ENCODE measurements at places on chromosomes 2 and 18. TPM values are rescaled to one million over a fixed set of nuclear protein-coding genes. Genes with fewer than 3 reads are reported as not detected.

Gene FBLN7
- 0.44 TPM for total RNA-seq

DNA sequence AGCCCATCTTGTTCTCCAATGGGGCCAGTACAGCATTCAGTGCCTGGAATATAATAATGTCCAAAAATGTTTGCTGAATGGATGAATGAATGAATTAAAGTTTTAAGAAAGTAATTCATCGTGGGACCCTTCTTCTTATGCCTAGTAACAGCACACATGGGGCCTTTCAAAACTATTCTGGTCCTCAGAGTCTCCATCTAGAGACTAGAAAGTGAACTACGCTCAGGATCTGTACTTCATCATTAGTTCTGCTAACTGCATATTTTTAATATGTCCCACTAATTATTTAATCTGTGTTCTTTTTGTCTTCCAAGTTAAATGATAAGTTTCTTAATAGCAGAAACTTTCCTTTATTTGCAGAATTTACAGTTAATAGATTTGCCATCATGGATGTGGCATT lies 172.5 kb downstream of the SMAD2 start:
- DNase-seq: no peak

DNA sequence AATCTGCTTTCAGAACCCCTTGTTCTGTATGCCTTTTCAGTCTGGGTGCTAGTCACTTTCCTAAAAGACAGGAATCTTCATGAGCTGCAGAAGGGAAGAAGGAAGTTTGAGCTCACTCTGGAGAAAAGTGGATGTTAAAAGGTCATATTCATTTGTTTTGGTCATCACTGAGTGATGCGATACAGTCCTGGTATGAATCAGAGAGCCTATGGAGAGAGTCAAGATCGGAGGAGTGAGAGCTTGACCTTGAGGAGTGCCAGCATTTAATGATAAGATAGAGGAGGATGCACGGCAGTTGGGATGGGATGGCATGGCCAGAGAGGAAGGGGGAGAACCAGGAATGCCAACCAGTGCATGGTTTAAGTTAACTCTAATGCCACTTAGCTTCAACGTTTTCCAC lies 19.6 kb downstream of the USP39 start:
- no peak for DNase-seq

Gene NT5C1B
- total RNA-seq: not detected

DNA sequence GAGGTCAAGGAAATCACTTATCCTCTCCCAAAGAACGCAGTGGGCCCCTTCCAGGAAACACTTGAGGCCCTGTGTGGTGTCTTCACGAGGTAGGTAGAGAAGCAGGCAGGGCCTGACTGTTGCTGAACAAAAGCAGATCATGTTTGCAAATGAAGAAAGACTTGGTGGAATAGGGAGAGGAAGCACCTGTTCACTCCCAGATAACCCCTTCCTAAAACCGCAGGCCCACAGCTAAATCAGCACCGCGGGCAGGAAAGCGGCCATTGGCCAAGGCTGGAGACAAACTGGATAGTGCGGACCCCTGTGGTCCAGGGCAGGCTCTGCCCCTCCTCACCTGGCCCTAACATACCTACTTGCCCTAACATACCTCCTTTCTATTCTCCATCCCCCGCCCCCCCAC lies 64.9 kb upstream of the KLHL29 start:
- DNase-seq: no peak

DNA sequence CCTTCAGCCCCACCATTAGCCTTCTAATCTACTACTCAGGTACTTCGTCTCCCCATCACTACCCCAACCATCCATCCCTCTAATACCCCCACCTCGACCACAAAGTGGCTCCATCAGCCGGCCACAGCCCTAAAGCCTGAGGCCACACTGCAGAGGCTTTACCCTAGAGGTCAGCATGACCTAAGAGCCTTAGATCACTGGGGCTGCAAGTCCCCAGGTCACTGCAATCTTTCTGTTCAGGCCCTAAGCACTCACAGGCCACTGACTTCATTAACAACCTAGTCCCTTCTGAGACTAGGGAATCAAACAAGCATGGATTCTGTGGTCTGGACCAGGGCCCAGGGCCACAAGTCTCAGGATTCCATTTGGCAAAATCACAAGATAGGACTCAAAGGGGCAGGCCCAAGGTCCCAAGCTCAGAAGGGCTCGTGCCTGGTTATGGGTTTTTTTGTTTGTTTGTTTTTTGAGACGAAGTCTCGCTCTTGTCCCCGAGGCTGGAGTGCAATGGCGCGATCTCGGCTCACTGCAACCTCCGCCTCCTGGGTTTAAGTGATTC lies 37.0 kb upstream of the PKDCC start:
- no peak for DNase-seq

- DNase-seq: no peak
Measured at GRCh38 chr2:54377901-54378493, 78.1 kb upstream of the SPTBN1 start.
